ENCODE measurements at places on chromosomes 3 and 15.

GRCh38 chr15:66911131-66911700 is 154.2 kb upstream of the SMAD3 start:
- no peak for DNase-seq

DNA sequence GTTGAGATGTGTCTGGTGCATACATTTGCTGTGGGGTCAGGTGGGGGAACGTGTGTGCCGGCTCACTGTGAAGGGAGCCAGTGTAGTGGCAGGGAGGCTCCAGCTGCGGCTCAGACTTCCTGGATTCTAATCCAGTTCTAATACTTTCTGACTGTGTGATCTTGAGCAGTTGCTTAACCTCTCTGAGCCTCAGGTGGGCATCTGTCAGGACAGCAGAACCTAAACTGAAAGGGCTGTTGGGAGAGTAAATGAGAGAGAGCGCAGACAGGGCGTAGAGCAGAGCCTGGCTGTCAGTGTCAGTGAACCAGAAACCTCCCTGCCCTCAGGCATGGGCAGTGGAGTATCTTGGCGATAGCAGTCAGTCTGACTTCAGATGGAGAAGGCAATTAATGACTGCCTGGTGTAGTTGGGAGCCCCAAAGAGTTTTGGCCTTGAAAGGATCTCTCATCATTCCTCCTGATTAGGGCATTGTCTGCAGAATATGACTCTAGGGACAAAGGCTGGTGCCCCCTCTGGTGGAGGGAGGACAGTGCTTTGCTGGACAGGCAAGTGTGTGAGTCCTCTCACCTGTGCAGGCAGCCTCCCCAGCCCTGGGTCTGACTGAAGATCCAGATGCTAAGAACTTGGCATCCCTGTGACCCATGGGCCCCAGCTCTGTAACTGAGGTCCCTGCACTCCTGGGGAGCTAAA is 9.6 kb downstream of the KBTBD13 start:
- peak; percentile 44 for DNase-seq

DNA sequence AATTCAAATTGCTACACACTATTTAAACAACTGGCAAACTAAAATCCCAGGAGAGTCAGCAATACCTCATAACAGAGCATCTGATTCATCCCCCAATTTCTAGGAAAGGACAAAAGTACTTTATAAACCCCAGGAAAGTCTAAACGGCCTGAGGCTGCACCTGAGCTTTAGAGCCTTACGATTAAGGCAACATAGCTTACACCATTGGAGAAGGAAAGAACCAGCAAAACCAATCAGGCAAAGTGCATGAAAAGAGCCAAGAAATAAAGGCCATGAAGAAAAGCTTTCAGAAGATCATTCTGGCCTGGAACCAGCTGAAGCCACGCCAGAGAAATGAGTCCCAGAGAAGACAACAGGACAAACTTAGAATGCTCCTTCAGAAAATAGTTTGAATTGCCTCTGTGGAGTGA is 48.1 kb downstream of the PTPN9 start:
- no peak for DNase-seq

GRCh38 chr15:74408815-74409214 is 24.9 kb downstream of the SEMA7A start:
- DNase-seq, result no peak
